Stimulated activated CD4-positive, alpha-beta T cell treated with anti-CD3 and anti-CD28 coated beads, Interleukin-4, amount 100 ng/mL, for 4 hours (primary cell): ENCODE measurements at places on chromosomes 5 and 9.

- DNase-seq, result no peak
These were observed 194.3 kb upstream of the MAP3K1 start for GRCh38 chr5:56620903-56621677.

DNA sequence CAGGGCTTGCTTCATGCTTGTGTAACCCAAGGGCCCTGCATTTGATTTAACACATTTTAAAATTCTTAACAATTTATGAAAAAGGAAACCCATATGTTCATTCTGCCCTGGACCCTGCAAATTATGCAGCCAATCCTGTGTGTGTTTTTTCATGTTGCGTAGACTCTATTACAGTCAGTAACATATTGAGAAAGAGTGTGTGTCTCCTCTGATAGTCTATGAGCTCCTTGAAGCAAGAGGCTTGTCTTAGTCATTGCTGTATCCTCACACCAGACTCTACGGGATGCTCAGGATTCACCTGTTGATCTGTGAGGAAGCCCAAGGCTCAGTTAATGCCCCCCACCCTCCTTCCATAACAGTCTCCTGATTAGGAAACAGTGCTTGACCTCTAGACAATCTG is 177.3 kb upstream of the DMAC1 start:
- no peak for DNase-seq

- peak; percentile 2 for DNase-seq
These were observed 1.3 kb upstream of the REEP5 start for GRCh38 chr5:112923148-112923917.

DNA sequence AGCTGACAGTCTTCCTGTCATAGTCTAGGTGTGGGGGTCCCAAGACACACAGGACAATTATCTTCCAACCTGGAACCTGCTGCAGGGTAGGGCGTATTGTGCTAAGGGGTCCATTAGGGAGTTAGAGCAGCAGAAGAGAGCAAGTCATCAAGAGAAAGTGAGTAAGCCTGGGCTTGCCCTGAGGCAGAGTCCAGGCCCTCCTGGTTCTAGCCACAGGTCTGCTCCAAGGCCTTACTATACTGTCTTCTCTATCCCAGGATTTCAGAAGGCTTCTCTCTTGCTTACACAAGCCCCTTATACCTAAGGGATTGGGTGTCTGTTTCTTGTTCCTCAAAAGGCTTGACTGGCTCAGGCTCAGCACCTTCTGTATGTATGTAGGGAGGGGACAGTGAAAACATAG is 7.7 kb downstream of the P4HA2 start:
- no peak for DNase-seq

DNA sequence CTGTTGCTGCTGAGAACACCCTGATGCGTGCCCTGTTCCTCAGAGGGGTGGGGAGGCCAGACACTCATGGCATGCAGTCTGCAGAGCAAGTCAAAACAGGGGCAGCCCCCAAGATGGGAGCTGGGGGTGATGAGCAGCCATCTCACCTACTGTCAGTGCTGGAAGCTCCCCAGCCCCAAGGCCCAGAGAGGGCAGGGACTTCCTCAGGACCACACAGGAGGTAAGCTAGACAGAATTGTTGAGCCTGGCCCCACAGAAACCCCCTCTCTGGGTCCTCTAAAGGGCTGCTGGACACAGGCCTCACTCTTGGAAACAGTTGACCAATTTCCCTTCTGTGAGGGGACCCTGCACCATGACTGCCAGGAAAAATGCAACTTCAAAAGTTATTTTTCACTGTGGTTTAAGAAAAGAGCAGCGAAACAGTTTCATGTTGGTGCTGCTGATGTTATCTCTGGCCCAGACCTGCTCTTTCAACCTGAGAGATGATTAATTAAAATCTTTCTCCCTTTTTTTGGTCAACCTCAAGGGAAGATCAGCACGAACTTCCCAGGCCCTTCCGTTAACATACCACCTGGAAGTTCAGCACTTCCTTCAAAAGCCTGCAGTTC is 9.6 kb downstream of the CSF2 start:
- DNase-seq, result no peak

DNA sequence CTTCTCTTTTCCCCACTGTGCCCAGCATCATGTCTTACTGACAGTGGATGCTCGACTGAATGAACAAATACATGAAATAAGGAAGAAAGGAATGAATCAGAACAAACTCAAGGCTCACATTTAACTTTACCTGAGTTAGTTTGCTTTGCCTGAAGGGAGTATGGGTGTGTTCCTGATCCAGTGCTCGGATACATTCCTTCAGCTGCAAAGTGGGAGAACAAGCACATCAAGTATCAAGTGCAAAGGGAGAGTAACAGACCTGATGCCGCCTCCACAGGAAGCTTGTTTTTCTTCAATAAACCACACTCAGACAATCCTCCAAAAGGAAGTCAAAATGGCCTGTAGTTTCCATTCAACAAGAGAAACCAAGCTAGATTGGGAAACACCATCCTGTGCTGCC is 66.1 kb downstream of the KIF24 start:
- DNase-seq, result no peak

DNA sequence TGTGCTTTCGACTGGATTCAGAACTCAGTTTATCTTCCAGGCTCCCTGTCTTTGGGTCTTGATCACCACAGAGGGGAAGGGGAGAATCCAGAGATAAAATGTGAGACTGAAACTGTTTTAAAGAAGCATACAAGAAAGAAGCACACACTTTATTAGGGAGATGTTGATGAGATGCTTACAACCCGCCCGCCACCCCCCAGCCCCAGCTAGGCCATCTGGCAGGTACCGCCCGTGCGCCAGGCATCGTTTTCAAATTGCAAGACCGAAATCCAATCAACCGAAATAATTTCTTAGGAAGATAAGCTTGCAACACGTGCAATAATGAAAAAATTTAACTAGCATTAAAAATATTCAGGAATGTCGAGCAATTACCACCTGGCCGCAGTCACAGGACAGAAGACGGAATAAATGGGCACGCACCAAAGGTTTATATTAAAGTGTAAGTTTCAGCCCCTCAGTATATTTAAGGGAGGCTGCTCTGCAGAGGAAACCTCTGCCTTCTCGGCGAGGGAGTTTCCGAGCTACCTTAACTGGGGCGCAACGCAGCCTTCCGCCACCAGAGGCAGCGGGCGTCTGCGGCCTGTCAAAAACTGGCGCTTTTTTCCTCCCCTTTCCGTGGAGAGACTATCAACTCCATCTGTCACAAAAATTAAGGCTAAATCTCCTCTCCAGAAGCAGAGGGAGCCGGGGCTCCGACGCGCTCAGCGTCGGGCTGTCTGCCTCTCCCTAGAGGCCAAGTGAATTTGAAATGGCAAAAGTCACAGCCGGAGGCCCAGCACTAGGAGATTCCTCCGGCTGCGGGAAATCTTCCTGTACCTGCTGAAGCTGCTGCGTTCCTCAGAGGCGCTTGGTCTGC is 996 bp upstream of the GAS1 start:
- peak; percentile 69 for DNase-seq

- DNase-seq, result no peak
These were observed 314.4 kb downstream of the GADD45G start for GRCh38 chr9:89919171-89919681.

- DNase-seq, result no peak
These were observed 55.5 kb downstream of the PCSK1 start for GRCh38 chr5:96377597-96377996.

- DNase-seq, result no peak
These were observed 2074.2 kb upstream of the C9orf72 start for GRCh38 chr9:29647451-29647850.

- no peak for DNase-seq
These were observed 22.6 kb downstream of the MYO10 start for GRCh38 chr5:16913187-16914107.

DNA sequence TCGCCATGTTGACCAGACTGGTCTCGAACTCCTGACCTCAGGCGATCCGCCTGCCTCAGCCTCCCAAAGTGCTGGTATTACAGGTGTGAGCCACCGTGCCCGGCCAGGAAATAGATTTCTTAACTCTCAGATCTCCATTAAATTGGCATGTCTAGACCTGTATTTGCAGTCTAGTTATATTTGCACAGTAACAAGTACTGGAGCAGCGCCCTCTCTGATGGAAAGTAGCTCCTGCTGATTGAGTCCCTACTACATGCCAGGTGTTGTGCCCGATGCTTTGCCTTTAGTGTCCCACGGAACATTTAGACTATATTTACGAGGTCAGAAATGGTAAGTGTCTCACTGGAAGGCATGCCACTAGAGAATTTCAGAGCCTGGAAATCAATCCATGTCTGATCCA is 15.8 kb upstream of the TMED9 start:
- no peak for DNase-seq

DNA sequence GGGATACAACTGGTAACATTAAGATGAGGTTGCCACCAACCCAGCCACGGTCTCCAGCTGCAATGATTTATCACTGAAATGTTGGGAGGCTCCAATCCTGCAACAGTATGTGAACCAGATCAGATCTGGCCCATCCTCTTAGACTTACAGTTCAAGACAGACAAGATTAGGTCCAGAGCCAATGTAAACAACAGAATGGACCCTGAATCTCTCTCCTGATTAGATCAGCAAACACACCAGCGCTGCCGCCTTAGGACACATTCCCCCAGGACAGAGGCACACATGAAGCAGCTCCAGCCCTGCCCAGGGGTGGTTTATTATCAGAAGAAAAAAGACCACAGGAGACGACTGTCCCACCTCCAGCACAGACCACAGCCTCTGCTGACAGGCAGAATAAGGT is 82.1 kb downstream of the SLIT3 start:
- DNase-seq, result no peak

DNA sequence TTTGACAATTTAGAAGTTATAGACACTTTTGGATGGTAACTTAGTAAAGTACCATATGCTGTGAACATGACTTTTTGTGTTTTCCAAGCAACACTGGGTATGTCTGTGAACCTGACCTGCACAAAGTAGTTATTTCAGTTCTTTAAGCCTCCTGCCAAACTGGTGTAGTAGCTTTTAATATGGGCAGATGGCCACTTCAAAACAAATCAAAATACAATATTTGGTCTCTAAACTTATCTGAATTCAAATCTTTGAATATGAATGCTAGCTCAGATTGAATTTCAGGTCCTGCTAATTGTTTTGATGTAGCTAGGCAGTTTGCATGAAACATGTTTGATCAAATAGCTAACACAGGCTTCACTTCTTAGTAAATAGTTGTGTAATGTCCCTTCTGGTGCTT is 1176.7 kb upstream of the CDH9 start:
- no peak for DNase-seq

DNA sequence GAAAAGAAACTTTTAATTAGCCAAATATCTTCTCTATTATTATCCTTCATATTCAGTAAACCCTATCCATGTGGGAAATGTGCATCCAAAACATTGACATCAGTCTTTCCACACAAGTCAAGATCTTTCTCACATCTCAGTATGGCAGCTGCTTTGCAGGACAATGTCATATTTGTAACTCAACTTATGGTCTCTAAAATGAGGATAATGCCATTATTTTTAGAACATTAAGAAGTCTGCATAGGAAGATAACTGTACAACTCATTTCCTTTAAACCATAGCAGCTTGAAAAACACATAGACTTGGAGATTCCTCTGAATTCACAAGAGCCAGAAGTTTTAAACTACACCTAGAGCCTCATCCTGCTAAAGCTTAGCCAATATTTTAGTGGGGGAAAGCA is 43.7 kb downstream of the MCTP1 start:
- DNase-seq, result no peak

- DNase-seq, result no peak
These were observed 154.3 kb upstream of the RAI14 start for GRCh38 chr5:34501840-34502239.

GRCh38 chr5:33379757-33380156 is 61.0 kb upstream of the TARS1 start:
- DNase-seq, result no peak

DNA sequence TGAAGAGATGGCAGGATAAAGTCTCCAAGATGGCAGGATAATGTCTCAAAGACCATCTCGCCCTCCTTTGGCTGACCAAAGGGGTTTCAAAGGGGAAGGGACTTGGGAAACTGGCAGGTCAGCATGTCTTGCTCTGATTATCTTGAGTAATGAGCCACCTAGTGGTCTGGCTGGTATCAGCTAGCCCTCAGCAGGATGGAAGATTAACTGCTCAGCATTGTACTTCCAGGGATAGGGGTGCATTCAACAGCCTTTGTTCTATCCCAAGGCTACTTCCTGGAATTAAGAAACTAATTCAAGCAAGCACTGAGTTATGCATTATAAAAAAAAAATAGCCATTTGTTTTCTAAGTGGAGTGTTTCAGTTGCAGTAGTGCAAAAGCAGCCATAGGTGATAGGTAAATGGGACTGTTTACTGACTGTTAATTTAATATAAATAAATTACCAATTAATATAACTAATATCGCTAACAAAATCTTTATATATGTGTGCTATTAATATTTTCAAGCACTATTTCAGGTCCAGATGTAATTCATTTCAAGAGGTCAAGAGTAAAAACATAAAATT is 555.5 kb downstream of the CDH9 start:
- DNase-seq, result no peak

GRCh38 chr5:41955432-41956024 is 30.4 kb downstream of the FBXO4 start:
- no peak for DNase-seq

- DNase-seq, result no peak
These were observed 17.5 kb downstream of the GOLPH3 start for GRCh38 chr5:32156635-32157034.

GRCh38 chr5:128315671-128316070 is 222.4 kb downstream of the FBN2 start:
- no peak for DNase-seq

GRCh38 chr9:133528001-133528875 is 3.5 kb upstream of the MYMK start:
- no peak for DNase-seq

GRCh38 chr9:27348785-27349697 is 52.1 kb upstream of the EQTN start:
- DNase-seq, result no peak

DNA sequence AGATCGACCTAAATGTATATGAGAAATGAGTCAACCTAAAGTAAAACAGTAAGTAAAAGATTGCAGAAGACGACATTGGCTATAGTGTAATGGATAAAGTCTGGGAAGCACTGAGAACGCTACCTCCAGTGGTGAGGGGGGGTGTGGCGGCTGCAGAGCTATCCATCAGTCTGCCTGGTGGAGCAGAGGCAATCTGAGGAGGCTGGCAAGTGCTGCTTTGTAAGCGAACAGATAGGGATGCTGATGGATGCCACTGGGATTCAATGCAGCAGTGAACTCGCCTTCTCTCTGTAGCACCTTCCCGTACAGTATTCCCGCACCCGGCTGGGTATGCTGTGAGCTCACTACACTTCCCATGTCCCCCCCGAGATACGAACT is 261.5 kb downstream of the NSG2 start:
- DNase-seq, result no peak
